ENCODE measurements at places on chromosomes 16 and 17.

DNA sequence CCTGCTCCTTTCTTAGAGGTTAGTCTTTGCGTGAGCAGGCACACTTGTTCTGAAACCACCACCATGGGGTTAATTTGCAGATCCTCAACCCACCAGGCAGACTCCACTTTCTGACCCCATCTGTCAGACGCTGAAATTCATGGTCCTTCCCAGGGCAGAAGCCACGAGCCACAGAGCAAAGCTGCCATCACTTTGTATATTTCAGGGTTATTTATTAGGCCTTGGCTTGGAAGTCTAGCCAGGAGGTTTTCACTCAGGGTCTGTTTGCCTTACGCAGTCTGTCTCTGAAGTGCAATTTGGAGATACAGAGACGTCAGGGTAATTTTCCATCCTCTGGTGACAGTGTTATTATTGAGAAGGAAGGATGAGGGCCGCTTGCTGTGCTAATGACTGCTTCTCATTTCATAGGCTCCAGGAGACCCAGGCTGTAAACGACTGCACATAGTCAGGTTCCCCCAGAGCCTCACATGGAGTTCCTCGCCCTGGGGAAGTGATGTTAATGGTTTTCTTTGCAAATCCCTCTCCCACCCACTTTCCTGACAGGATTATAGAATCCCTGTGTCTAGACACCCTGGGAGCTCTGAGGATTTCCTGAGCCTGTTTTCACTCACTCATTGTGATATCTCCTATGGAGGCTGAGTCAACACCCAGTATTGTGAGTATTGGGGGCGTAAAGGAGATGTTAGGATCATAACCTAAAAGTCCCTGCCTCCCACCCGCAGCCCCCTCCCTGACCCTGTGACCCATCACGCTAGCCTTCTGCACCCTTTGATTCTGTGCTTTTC lies 269.0 kb downstream of the ABCC12 start:
- no peak for DNase-seq

GRCh38 chr16:82231008-82231787 lies 61.2 kb upstream of the MPHOSPH6 start:
- DNase-seq: no peak

GRCh38 chr17:6994666-6995256 lies 1.1 kb upstream of the ALOX12 start:
- DNase-seq: no peak

- no peak for DNase-seq
These were observed 251.2 kb upstream of the ELAC2 start for GRCh38 chr17:13268791-13269595.
